ENCODE measurements at places on chromosomes 7 and 10.

DNA sequence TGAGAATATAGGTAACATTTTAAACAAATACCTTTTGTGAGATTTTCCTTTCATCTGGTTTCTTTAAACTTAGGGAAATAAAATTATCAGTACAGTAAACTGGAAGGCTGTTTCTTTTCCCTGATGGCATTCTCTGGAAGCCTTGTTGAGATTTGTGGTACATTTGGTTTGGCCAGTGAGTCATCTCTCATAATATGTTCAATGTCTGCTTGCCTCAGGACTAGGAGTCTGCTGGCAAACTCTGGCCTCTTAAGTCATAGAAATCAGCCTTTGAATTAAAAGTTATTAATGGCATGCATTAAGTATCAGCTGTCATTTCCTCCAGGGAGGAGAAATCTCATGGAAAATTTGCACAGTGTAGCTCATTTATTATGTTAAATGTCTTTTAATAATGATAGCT is 316.6 kb upstream of the KIAA1217 start:
- no peak for DNase-seq

GRCh38 chr7:94354953-94355352 is 39.7 kb upstream of the COL1A2 start:
- no peak for DNase-seq

DNA sequence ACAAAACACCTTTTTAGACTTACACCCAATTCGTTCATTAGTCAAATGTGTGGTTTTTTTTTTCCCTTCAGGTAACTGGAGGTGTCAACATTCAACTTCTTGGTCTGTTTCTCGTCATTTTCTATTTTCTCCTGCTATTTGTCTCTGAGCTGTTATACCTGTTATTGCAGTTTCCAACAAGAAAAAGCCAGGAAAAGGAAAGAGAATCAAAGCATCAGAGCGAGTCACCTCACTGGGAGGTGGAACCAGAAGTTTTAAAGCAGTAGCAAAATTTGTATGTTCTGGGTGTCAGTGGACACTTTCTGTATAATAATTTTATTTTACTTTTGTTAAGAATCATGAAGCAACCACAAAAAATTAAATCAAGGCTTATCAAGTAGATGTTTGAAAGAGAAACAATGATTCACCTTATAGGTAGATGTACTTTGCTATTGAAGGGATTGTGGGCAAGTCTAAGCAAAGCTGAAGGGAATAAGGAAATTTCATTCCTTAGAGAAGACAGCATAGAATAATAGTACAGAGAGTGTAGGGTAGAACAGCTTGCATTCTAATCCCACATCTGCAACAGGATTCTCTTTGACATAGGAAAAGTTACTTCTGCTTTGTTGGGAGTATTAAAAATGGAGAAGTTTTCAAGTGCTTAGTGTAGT is 675.8 kb downstream of the PCDH15 start:
- no peak for DNase-seq

GRCh38 chr10:131820626-131821025 is 80.2 kb upstream of the PPP2R2D start:
- DNase-seq = no peak

DNA sequence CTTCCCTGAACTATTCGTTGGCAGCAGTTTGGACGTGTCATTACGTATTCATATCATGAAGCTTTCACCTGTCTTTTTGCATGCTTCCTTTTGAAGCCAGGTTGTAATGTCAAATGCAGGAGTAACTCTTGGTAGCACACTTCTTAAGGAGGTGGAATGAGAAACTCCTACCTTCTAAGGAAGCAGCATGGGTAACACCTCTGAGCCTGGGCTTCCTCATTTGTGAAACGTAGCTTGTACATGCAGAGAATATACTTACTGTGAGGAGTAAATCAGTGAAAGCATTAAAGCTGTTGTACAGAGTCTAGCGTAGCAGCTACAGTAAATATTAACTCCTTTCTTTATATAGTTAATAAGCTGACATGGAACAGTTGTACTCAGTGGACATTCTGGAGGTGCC is 21.1 kb downstream of the CUL1 start:
- DNase-seq = no peak

- DNase-seq = no peak
Observed at GRCh38 chr7:101234636-101235035, 3.0 kb downstream of the CLDN15 start.

DNA sequence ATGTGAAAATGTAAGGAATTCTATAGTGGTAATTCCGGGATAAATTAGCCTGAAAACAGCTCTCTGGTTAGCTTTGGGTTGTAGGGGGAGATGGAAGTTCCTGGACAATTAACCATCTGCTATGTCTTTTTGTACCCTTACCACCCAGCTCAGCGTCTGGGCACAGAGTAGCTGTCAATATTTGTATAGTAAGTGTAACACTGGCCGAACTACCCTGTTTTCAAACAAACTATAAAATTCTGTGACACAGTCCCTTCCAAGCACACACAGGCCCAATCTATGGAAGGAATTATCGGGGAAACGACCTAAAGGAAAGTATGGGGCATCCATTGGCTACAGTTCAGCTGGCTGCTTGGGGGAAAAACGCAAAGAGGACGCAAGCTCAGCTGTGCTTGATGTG is 869 bp upstream of the LHFPL3 start:
- DNase-seq = no peak

GRCh38 chr7:123580406-123581161 is 21.0 kb upstream of the ASB15 start:
- DNase-seq = no peak

GRCh38 chr10:52573347-52573746 is 199.2 kb downstream of the MBL2 start:
- no peak for DNase-seq

- no peak for DNase-seq
Observed at GRCh38 chr10:69051303-69051702, 36.6 kb upstream of the SRGN start.

DNA sequence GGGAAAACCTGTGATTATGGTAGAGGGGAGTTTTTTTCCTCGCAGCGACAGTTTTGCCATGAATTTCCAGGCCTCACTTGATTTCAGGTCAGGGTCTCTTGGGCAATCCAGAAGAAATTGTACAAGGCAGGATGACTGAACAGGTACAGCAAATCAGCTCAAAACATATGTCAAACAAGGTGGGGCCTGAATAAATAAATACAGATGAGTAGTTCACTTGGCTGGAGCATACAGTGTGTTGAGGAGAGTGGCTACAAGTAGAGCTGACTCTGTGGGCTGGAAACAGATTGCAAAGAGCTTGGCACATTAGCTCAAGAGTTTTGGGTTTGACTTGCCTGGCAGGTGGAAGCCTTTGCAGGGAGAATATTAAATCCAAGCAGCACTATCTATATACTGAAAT is 15.0 kb downstream of the GIMAP8 start:
- DNase-seq = no peak

GRCh38 chr10:75379212-75379724 is 22.3 kb downstream of the ZNF503 start:
- DNase-seq = no peak

GRCh38 chr7:129159539-129159938 is 15.0 kb downstream of the TSPAN33 start:
- DNase-seq = no peak

GRCh38 chr7:73727952-73728351 is 8.5 kb upstream of the STX1A start:
- DNase-seq = no peak

- no peak for DNase-seq
Observed at GRCh38 chr7:131110297-131111080, 217.2 kb upstream of the MKLN1 start.

DNA sequence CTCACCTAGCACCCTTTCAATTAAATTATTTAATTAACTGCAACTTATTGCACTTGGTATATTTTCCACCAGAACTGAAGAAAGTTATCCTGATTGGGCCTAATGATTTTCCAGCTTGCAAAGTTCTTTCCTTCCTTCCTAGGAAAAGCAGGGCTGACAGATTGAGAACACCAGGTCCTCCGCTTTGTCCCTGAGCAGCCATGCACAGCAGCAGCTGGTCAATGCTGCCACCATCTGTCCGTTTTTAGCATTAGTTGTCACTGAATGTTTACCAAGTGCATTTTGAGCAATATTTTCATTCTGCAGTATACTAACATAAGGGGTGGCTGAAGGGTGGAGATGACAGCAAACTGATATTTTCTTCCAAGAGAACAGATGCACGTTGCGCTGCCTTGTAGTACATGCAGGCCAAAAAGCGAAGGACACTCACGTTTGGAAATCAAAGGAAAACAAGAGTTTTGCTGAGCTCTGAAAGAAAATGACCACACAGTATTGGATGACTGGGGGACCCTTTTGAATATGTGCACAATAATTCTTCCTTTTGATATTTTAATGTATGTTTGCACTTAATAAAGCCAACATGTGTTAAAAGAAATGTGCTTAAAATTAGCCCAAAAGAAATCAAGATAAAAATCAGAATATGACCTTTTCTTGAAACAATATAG is 248.8 kb upstream of the PTN start:
- DNase-seq = no peak

DNA sequence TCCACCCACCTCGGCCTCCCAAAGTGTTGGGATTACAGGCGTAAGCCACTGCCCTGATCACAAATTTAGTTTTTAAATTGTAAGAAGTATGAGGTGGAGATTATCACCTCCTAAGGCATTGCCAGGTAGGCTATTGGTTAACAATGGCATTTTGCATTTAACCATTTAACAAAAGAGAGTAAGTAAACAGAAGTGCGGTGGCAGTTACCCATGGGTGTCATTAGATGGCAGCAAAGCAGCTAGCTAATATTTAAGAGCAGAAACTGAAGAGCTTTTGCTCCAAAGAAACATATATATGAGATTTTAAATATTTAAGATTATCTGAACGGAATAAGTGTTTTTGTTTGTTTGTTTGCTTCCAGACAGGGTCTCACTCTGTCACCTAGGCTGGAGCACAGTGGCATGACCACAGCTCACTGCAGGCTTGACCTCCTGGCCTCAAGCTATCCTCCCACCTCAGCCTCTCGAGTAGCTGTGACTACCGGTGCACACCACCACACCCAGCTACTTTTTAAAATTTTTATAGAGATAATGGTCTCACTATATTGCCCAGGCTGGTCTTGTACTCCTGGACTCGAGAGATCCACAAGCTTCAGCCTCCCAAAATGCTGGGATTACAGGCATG is 325.5 kb upstream of the C7orf33 start:
- no peak for DNase-seq

DNA sequence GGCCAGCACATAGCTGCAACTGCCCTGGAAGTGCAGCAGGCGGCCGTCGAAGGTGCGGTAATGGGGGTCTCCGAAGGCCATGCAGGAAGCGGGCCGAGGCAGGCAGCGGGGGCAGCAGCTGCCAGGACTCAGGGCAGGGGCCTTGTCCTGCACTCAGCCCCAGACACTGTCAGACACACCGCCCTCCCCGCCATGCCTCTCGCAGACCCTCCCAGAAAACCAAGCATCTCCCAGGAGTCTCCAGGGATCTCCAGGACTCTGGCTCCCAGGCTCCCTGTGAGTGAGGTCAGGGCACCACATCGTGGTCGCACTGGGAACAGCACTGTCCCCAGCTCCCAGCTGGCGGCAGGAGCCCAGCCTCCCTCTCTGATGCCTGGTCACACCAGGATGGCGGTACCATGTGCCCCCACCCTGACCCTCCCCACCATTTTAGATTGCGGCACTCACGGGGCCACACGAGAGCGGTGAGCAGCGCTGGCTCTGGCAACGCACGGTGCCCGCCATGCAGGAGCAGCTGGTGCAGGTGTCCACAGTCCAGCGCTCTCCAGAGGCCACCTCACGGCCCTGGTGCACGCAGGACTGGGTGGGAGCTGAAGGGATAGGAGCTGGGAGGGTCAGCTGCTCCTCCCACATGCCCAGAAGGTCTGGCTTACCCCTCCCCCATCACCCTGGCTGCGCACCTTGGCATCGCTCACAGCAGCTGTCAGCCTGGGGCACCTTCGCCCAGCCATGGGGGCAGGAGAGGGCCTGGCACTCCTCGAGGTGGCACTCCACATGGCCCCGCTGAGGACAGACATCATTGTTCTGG is 17.5 kb downstream of the ATP6V1F start:
- DNase-seq = no peak

DNA sequence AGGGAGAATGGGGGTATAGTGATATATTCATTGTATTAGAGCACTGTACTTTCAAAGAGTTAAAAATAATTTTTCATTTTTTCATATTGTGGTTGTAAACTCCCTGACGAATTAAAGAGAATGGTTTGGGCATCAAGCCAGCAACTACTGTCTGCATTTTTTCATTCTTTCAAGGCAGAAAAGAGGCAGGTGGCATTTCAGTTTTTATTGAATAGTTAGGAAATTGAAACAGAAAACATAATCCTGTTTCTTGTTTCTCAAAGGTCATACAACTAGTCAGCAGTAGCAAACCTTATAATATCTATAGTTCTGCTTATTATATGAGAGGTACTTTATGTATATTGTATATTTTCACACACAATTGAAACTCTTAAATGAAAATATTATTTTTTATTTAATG is 303.9 kb upstream of the KCND2 start:
- DNase-seq = no peak

- DNase-seq = no peak
Observed at GRCh38 chr10:87763086-87763861, 54.8 kb downstream of the ATAD1 start.

DNA sequence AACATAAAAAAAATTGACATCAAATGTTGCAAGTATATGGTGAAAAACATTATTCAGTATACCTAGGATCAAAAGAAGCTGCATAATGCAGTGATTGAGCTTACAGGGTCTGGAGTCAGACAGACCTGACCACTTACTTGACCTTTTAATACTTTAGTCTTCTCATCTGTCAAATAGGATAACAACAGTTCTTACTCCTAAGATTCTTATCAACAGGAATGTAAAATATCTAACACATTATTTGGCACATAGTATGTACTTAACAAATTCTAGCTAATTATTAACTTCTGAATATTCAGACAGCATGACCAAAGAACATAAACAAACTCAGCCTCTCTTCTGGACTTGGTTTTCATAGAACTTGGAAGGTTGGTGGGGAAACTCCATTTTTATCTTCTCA is 45.6 kb upstream of the PIP4K2A start:
- no peak for DNase-seq

DNA sequence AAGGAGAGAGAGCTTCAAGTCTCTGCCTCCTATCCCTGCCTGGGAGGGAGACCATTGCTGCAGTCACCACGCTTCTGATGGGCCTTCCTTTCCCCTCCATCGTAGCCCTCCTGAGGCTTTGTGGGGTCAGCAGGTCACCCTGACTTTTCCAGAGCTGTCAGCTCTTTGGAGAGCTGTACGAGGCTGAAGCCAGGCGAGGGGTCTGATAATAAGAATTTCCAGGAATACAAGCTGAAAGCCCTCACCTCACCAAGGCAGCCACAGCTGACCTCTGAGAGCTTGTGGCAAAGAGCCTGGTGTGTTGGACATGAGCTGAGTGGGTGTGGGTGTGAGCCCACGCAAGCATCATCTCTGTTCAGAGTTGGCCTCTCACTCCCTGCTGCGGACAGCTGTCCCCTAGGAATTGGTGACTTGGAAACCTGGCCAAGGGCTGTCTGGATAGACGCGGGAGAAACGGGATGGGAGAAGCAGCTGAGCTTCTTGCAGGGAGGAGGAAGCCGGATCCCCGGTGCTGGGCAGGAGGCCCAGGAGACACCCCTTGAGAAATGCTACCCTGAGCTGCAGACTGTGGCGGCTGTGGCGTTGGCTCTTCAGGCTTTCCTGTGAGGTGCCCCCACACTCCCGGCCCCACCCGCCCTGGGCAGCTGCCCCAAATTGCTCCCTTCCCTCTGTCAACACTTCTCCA is 122.1 kb upstream of the BTBD16 start:
- DNase-seq = no peak

Data from activated T-helper 1 cell treated with anti-CD3 and anti-CD28 coated beads, Interleukin-2, amount 50 U/mL, for 16 hours (primary cell).